Mucosa of descending colon (tissue), 3 donors: ENCODE measurements at places on chromosomes 12 and 14.

DNA sequence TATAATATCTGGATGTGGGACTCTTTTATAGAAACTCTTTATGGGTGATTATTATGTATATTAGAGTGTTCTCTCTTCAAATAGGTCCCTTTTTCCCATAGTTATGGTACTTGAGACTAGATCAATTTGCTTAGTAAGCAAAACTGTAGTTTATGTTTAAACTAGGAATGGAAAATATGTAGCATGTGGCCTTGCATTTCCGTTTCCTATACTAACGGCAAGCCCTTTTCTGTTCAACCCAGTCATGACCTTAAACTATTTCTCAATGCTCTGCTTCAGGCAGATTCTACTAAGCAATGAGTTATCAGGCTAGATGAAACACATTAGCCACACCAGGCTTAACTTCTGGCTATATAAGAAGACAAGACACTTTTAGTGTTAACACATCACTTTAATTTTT lies 84.6 kb downstream of the OTOGL start:
- DNase-seq = no peak

DNA sequence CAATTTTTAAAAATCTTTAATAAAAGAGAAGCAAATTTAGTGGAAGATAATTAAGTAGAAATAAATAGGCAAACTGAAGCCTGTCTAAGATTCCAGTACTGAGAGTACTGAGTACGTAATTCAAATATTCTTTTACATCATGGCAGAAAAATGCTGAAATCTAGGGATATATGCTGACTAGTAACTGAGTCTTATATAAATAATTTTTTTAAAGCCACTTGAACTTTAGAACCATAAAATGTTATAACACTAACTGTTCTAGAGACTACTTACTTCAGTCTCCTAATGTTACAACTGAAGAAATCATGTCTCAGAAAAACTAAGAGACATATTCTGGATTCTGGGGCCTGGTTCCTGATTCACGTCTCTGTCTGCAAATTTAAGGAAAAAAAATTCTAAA lies 230.6 kb upstream of the PLEKHG7 start:
- no peak for DNase-seq

- DNase-seq = no peak
Observed at GRCh38 chr14:68124050-68124449, 304.5 kb downstream of the RAD51B start.

GRCh38 chr12:117567644-117568216 lies 206.3 kb upstream of the NOS1 start:
- DNase-seq = no peak

GRCh38 chr14:89164168-89165073 lies 252.6 kb downstream of the FOXN3 start:
- DNase-seq = no peak

DNA sequence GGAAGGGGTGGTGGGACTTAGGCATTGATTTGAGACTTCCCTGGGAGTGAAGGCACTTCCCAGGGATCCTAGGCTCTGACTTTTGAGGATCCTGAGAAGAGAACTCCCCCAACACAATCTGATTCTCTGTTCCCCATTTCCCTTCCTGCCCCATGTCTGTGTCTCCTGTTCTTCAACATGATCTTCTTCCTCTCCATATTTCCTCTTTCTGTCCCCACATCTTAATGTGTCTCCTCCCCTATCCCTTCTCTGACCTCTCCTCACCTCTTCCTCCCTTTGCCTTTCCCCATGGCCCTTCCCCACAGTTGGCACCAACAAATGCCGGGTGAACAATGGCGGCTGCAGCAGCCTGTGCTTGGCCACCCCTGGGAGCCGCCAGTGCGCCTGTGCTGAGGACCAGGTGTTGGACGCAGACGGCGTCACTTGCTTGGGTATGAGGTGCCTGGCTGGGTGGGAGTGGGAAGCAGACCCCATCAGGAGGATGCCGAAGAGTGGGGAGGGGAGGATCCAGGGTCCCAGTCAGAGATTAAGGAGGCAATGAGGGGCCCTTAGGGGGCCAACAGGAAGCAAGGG lies 15.2 kb upstream of the LRP1-AS start:
- no peak for DNase-seq

DNA sequence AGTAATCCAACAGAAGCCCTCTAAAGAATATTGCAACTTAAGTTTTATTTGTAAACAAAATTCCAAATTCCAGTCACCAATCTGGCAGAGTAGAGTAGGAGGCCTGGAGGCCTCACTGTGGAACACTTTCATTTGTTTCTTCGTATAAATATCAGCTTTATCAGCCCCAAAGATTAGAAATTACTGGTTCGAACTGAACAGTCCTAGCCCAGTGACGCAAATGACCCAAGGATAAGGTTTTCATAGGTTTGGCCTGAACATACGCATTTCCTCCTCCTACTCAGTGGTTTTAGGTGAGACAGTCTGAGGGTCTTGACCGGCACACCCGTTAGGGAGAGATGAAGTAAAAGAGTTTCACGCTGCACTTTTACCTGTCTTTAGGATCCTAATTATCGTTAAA lies 1.7 kb downstream of the CDC42BPB start:
- DNase-seq = no peak

- no peak for DNase-seq
Observed at GRCh38 chr12:31226639-31227038, 99.3 kb downstream of the SINHCAF start.

DNA sequence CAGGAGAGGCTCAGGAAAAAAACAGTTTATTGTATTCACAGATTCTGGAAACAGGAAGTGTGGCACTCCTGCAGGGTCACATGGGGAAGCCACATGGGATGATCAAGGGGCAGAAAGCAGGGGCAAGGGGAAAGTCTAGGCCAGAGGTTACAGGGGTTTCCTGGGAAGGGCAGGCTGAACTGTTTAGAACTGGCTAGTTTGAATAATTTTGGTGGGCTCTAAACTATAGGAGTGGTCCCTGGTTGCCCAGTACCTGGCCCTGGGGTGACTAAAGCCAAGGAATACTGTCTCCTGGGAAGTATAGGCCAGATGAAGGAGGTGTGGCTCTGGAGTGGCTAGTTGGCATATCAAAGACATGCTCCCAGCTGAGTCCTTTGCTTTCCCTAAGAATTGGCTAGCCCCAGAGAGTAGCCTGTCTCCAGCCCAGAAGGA lies 169.2 kb downstream of the SLC41A2 start:
- DNase-seq = no peak
